NCI-H1694 (cell line): ENCODE measurements at places on chromosomes 5 and 9.

DNA sequence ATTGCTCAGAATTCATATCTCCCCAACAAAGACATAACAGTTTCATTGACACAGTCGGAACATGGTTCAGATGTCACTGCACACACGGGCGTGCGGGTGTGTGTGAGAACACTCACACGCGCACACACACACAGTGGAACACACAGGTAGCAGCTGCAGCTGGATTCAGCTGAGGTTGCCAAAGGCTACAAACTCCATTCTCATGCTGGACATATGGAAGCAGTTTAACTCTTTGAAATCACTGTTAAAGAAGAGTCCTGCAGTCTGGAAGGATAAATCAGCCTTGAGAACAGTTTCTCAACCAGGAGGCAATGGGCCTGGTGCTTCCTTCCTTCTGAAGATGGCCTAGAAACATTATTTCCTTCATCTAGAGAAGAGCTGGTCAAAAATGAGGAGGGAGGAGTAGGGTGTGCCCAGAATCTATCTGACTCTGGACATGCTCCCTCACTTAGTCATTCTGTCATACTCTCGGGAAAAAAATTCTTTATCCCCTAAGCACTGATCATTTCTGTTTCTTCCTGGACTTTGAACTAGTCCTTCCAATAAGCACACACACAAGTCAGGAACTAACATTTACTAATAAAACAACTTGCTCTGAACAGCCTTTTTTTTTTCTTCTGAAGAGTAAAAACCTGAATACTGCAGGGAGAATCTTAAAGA lies 160.6 kb downstream of the ZDHHC21 start:
- no peak for DNase-seq

DNA sequence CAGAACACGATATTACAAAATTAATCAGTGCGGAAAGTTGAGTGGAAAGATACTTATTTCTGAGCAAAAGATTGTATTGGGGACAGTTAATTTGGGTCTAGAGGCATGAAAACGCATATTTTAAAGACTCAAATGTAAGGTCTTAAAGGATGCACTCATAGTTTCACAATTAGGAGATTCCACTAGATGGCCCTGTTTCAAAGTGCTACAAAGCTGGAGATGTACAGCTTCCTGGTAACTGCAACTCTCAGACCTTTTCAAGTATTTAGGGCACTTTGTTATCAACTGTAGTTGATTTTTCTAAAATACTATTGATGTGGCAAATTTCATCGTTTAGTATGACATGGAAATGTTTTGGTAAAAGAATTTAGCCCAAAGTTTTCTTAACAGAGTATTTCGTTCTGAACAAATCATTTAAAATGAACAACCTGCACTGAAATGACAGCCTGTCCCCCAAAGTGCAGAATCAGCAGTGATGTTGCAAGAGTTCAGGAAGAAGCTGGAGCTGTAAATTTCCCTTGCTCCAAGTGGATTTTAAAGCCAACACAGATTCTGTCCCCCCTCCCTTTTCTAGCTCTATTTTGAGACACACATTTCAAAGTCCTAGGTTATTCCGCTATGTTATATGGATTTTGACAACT lies 16.2 kb upstream of the NDUFB6 start:
- peak; percentile 12 for DNase-seq

- DNase-seq = no peak
Observed at GRCh38 chr5:55923865-55924500, 70.8 kb downstream of the IL6ST start.

- DNase-seq = no peak
Observed at GRCh38 chr9:117092582-117092981, 322.3 kb downstream of the ASTN2 start.

GRCh38 chr5:11305245-11305644 lies 544.2 kb upstream of the DAP start:
- no peak for DNase-seq

DNA sequence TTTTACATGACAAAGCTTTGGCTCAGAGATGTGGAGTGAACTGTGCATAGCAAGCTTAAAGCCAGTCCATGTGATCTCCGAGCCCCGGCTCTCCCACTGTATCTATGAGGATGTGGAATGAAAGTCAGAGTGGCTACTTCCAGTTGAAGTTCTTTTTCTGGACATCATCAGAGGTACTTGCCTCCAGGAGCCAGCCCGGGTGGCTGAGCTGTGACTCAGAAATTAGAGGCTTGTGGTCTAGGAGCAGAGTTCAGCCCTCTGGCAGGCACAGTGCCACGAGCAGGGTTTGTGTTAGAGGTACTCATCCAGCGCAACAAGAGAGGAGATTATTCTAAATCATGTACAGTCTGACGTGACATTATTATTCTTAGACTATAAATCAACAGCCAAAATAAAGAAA lies 322.5 kb downstream of the CDK5RAP2 start:
- no peak for DNase-seq

DNA sequence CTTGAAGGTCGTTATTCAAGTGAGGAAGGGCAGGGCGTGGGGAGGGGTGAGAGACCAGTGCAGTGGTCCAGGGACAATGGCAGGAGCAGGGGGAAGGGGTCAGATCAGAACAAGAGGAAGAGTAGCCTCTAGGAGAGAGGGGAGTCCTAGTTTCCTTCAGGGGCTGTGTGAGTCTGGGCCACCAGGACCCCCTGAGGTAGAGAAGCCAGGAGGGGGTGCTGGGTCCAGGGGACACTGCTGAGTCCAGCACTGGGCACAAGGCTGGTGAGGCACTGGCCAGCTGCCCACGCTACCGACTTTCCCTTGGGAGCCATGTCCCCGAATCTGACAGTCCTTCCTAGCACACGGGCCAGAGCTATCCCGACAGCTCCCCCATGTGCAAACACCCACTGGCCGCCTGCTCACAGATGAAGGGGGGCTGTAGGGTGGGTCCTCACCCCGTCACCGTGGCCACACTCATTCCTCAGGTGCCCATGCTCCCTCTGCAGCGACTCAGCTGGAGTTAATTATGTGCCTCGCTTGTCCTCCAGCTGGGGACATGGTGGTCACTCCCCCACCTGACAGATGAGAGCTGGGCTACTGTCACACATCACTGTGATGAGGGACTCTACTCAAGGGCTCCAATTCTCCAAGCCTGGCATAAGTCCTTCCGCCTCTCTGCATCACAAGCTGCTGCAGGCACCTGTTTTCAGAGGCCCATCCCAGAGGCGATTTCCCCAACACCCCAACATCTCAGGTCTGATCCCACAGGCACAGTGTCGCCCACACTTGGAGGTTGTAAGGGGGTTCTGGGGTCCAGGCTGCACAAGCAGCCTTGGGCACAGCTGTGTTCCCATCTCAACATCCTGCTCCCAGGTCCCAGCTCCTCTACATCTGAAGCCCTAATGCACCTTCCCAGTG lies 115.1 kb downstream of the GABBR2 start:
- no peak for DNase-seq

DNA sequence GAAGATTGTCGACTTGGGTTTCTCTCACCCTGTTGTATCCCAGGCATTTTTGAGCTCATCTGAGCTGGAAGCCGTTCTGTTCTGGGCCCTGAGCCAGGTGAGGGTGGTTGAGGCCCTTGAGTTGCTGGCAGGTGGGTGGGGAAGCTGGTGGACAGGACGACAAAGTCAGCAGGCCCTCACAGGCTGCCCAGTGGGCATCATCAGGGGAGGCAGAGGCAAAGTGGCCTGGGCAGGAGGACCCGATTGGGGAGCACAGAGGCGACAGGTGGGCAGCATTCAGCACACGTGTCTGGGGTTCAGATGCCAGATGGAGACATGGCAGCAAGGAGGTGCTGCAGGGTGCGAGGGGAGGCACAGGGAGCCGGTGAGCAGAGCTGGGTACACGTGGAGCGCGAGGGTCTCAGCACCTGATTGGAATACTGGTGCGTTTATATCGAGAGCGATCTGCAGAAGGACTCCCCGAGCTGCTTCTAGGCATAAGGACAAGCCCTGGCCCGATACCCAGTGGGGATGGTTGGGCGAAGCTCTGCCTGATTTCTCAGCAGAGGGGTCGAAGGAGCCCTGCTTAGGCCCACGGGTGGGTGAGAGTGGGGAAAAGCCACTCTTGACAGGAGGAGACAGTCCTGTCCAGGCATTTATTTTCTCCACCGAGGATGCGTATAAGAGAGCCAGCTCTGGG lies 49.0 kb upstream of the SUSD3 start:
- DNase-seq = no peak

GRCh38 chr9:107637421-107638420 lies 148.2 kb upstream of the KLF4 start:
- DNase-seq = no peak

GRCh38 chr5:41268894-41269293 lies 55.6 kb upstream of the C6 start:
- DNase-seq = no peak

- no peak for DNase-seq
Observed at GRCh38 chr5:2130361-2130760, 247.6 kb upstream of the IRX4 start.

DNA sequence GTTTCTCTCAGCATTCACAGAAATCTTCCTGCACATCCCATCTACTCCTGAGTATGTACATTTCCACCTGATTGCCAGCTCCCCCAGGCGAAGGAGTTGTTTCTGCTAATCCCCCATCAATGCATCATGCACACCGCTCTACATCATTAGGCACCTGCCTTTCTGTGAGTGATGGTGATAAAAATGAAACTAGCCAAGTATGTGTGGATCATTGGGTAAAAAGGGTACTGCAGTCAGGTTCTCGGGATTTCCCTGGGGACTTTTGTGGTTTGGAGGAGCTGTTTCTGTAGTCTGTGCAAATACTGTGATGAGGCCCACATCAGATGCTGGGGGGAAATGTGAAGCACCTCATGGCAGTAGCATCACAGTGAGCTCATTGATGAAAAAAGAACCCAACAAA lies 30.4 kb downstream of the CAMK4 start:
- DNase-seq = peak; percentile 5

- no peak for DNase-seq
Observed at GRCh38 chr5:18072600-18072999, 438.3 kb downstream of the TAF11L14 start.
